T-helper 1 cell treated with Interleukin-12 subunit alpha and Interleukin-12 subunit beta and Interleukin-4 antibody, amounts not matched to agents 30 ng/mL and 1 ng/mL, for 36 hours (primary cell): ENCODE measurements at places on chromosomes 1 and 21. TPM values are rescaled to one million over a fixed set of nuclear protein-coding genes. Genes with fewer than 3 reads are reported as not detected.

The MTHFR gene
- total RNA-seq: 31.6 and 34.9 TPM in 2 replicates

The MIXL1 gene
- not detected in 2 replicates for total RNA-seq

The DDI2 gene
- 36.3 and 39.6 TPM in 2 replicates for total RNA-seq

The SLC37A1 gene
- 13.7 and 14.3 TPM in 2 replicates for total RNA-seq

The ANGPTL3 gene
- total RNA-seq: not detected in 2 replicates

The STYXL2 gene
- not detected in 2 replicates for total RNA-seq

The C8A gene
- not detected in 2 replicates for total RNA-seq

The UBL4B gene
- not detected in 2 replicates for total RNA-seq

The PSMD4 gene
- total RNA-seq: 200 and 204 TPM in 2 replicates

The PRRX1 gene
- not detected in 2 replicates for total RNA-seq

The AIRE gene
- 2.0 and 2.8 TPM in 2 replicates for total RNA-seq

The KLHL17 gene
- 26.0 and 28.3 TPM in 2 replicates for total RNA-seq

The RORC gene
- 1.5 and 1.9 TPM in 2 replicates for total RNA-seq

The ADGRB2 gene
- total RNA-seq: 0.17 and 0.39 TPM in 2 replicates

The KRTAP26-1 gene
- not detected in 2 replicates for total RNA-seq

The PIK3C2B gene
- total RNA-seq: 34.0 and 34.8 TPM in 2 replicates

The MSTO1 gene
- total RNA-seq: 76.0 and 82.4 TPM in 2 replicates

The CA14 gene
- total RNA-seq: not detected in 2 replicates

The ST6GALNAC3 gene
- total RNA-seq: 0.12 TPM in 1 of 2 replicates, not detected in the other

The C1QTNF12 gene
- 1.5 and 3.5 TPM in 2 replicates for total RNA-seq

The PTGER3 gene
- 8.3 and 10.0 TPM in 2 replicates for total RNA-seq

The KRTAP12-4 gene
- not detected in 2 replicates for total RNA-seq

The SLC44A5 gene
- not detected in 2 replicates for total RNA-seq

The ATP6V1G3 gene
- not detected in 2 replicates for total RNA-seq

The SPATA17 gene
- not detected in 2 replicates for total RNA-seq

The OR2T11 gene
- not detected in 2 replicates for total RNA-seq

The GBP3 gene
- total RNA-seq: 42.1 and 42.9 TPM in 2 replicates

The RHCE gene
- total RNA-seq: 0.22 TPM in 1 of 2 replicates, not detected in the other

The LIN28A gene
- total RNA-seq: not detected in 2 replicates

The KRTAP19-1 gene
- total RNA-seq: not detected in 2 replicates

The S100B gene
- 0.49 TPM in 1 of 2 replicates, not detected in the other for total RNA-seq

The SELL gene
- total RNA-seq: 330 and 338 TPM in 2 replicates

The SYTL1 gene
- total RNA-seq: 104 and 105 TPM in 2 replicates

The TINAGL1 gene
- total RNA-seq: not detected in 2 replicates

The C1orf21 gene
- 5.5 and 5.8 TPM in 2 replicates for total RNA-seq

The OR2M3 gene
- total RNA-seq: not detected in 2 replicates

The MAD2L2 gene
- 58.2 and 61.2 TPM in 2 replicates for total RNA-seq

The FALEC gene
- not detected in 2 replicates for total RNA-seq

The GSTM1 gene
- total RNA-seq: 67.8 and 72.8 TPM in 2 replicates

The TRIM67 gene
- not detected in 2 replicates for total RNA-seq

The RHOU gene
- 8.8 TPM in 2 replicates for total RNA-seq

The ADAMTSL4 gene
- total RNA-seq: 0.95 and 1.1 TPM in 2 replicates

The HES2 gene
- 0.63 and 1.1 TPM in 2 replicates for total RNA-seq

The RGS2 gene
- total RNA-seq: 3.6 and 5.2 TPM in 2 replicates

The RIMKLA gene
- total RNA-seq: 2.2 and 2.5 TPM in 2 replicates

The OR2G6 gene
- total RNA-seq: not detected in 2 replicates

The USP16 gene
- total RNA-seq: 41.9 and 45.0 TPM in 2 replicates

The DENND2C gene
- total RNA-seq: 0.15 and 0.37 TPM in 2 replicates

The FAM72B gene
- 13.6 and 13.9 TPM in 2 replicates for total RNA-seq

The ADAMTS5 gene
- total RNA-seq: not detected in 2 replicates

The KCNAB2 gene
- total RNA-seq: 289 and 295 TPM in 2 replicates
